AG09319 (cell line): ENCODE measurements at places on chromosomes 3 and 15.

DNA sequence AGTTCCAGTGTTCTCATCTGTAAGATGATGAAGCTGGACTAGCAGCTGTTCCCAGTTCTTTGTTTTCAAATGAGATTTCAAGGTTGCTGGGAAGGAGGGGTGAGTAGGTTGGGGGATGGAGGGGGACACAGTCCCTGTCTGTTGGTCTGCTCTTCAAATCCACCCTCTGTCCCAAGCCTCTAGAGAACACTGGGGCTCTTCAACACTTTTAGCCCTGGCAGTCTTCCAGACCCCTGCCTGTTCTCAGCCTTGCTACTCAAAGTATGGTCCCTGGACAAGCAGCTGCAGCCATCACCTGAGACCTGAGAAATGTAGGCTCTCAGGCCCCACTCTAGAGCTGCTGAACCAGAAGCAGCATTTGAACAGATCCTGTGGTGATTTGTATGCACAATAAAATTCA, 41.3 kb downstream of the NEK11 start:
- DNase-seq, result no peak

DNA sequence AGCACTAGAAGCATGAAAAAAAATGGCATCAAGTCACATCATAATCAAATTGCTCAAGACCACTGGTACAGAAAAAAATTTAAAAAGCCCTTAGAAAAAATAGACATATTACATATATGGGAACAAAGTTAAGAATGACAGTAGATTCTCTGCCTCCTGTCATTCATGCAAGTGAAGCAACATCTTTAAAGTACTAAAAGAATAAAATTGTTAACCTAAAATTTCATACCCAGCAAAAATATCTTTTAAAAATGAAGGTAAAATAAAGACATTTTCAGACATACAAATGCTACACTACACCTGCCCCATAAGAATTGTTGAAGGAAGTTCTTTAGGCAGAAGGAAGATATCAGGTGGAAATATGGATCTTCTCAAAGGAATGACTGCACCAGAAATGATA, 55.9 kb downstream of the THSD4 start:
- DNase-seq, result no peak

- DNase-seq, result no peak
Observed at GRCh38 chr15:84868037-84868880, 16.2 kb upstream of the SLC28A1 start.

DNA sequence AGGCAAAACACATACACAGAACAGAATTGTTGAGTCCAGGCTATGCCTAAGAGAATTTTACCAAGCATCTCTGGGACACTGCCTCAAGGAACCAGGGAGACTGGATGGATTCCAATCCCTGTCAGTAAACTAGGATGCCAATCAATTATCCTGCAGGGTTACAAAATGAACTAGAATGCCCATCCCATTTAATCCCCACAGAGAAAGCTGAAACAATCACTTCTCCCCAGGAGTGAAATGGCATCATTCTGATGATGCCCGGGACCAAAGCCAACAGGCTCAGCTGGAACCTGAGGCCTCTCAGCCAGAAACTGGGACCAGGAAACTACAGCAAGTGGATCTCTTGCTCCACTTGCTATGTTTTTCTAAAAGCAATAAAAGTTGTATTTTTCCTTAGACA, 130.0 kb upstream of the TJP1 start:
- DNase-seq, result no peak

DNA sequence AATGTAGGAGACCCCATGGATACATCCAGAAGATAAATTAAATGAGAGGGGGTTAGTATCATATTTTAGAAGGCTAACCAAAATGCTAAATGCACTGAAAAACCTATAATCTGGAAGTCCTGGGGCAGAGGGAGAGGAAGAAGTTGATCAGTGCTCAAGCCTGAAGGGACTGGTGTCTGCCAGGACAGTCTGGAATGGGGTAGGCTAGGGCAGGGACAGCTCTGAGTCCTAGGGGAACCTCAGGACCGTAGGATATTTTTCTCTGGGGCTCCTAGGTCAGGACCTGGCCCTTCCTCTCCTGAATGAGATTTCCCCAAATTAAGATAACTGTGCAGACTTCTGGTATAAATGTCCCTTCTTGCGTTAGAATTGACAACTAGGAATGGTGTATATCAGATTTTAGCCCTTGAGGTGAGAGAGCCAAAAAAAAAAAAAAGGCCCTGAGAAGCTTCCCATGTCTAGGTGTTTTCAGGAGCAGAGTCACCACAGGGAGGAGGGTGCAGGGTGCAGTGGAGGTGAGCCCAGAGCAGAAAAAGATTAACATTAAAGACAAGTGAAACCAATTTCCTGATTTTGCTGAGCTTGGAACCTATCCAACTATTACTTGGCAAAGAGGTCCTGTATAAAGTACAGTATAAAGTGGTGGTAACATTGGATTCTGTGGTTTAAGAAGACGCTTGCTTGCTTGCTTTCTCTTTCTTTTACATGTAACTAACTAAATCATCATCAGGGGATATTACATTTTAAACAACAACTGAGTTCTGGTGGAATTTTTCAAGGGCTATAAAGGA, 63.5 kb downstream of the HACD2 start:
- DNase-seq, result no peak

DNA sequence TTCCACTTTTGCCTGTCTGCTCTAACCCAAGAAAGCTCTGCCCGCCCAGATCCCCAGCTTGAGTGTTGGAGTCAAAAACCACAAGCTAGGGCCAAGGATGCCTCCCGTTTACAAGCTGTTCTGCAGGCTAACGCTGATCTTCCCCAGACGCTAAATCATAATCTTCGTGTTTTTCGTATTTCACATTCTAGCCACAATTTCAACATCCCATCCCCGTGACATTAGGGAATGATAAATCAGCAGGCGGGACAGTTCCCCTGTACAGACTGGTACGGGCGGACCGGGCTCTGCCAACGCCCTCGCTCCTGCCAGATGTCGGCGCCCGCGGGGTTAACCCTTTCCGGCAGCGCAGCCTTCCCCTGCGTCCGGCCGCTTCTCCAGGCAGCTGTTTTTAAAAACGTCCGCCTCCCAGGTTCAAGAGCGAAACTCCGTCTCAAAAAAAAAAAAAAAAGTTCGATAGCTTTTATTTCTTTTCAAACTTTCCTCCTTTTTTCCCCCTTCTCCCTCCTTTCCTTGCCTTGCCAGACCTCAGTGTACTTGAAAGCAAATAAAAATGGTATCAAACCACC, 81.0 kb upstream of the BNC1 start:
- DNase-seq, result no peak

GRCh38 chr15:99683000-99683670, 50.1 kb downstream of the LYSMD4 start:
- DNase-seq, result no peak

GRCh38 chr3:123881771-123882170, 2.4 kb downstream of the MYLK start:
- DNase-seq, result no peak

- no peak for DNase-seq
Observed at GRCh38 chr3:38634111-38634510, 15.4 kb downstream of the SCN5A start.

GRCh38 chr3:138919325-138919724, 27.6 kb downstream of the FOXL2 start:
- no peak for DNase-seq

DNA sequence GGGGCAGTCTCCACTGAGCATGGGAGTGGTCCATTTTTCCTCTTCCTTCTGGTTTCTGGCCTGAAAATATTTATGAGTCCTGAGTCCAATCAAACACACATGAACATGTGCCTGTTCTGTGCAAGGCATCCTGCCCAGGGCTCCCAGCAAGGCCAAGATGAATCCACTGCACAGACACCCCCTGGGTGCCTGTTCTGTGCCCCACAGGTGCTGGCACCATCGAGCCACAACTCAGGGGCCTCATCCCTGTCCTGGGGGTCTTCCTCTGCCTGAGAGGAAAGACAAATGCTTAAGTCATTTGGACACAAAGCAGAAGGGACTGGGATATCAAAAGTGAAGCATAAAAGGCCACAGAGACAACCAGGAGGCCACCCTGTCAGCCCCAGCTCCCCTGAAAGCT, 87.4 kb upstream of the IQSEC1 start:
- no peak for DNase-seq

GRCh38 chr15:58564981-58565380, 133.2 kb downstream of the LIPC start:
- no peak for DNase-seq

DNA sequence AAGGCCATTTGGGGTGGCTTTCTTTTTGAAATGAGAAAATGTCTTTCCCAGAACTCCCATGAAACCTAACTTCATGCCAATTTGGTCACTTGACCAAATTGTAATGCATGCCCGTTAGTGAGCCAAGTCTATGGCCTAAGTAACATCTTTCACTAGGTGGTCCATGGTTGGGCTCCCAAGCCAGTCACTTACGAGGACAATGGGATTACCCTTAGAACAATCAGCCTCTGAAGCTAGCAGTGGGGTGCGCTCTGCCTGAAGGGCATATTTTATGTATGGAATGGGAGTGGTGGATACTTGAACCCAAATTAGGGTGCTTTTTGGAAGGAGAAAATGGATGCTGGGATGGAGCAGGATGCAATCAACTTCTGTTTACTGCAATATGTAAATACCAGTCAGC, 127.4 kb upstream of the GOLIM4 start:
- no peak for DNase-seq
